ENCODE measurements at places on chromosomes 5 and 9.

GRCh38 chr9:95508242-95508967 lies 8.4 kb downstream of the PTCH1 start:
- no peak for DNase-seq

- no peak for DNase-seq
These were observed 261.6 kb downstream of the NFIB start for GRCh38 chr9:14052359-14052758.

DNA sequence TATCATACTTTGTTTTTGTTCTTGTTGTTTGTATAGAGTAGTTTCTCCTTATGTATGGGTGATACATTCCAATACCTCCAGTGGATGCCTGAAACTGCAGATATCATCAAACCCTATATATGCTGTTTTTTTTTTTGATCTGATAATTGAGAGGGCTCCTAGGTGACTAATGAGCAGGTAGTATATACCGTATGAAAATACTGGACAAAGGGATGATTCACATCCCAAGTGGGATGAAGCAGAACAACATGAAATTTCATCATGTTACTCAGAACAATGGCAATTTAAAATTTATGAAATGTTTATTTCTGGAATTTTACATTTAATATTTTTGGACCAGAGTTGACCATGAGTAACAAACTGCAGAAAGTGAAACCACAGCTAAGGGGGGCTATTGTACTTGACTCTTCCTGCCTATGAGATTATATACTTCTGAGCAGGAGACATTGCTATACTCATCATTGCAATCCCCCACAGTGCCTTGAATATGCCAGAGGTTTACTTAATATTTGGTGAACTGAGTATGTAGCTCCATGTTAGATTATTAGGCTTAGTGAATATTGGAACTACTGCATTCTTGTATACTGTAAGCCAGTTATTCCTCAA lies 258.7 kb upstream of the FBXL7 start:
- DNase-seq: no peak

- DNase-seq: no peak
These were observed 146.1 kb downstream of the PBX3 start for GRCh38 chr9:125893277-125893676.

DNA sequence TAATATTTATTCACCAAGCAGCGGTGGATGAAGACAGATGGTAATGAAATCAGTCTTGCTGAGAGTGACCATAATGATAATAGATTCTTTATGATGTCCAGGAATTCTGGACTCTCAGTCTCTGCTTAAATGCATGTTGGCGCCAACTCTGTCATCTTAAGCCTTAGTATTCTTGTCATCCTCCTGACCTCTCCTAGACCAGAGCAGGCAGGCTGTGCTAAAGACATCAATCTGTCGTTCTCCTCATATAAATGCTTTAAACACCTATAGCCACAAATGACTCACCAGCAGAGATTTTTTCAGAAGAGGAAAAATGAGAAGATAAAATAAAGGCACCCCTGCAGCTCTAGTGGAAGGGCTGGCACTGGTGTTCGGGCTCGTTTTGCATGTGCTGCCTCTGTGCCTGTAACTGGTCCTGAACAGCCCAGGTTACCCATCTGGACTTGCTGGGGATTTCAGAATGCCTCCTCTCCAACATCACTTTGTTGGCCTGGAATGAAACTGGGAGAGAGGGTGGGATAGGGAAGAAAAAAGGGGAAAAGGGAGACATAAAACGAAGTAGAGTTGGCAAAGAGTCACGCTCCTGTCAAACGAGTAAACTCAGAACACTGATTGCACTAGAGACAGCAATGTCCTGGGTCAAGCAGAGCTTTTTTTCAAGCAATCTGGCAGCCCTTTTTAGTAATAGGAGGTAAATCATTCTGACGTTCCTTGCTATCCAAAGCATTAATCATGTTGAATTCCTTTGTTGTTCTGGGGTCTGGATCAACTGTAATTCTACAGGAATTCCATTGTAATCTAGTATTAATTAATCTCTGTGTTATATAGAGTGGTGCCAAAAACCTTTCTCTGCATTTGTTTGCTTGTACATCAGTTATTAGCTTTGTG lies 195.5 kb upstream of the CLINT1 start:
- DNase-seq: no peak

DNA sequence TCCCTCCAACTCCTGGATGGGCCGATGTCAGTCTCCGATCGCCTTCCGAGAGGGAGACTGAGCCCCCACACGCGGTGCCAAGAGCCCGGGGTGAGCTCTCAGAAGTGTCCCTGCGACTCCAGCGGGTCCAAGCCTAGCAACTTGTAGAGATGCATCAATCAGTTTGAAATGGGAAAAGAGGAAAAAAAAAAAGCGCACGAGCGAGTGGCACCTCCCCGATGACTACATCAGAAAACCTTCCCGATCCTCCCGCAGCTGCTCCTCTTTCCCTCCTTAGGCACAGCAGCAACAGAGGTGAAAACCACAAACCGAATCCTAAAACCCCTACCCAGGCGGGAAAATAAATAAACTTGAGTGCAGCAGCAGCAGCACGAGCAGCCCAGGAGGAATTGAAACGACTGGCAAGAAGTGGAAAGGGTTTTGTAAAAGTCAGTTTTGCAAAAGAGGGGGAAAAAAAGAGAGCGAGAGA lies 1.0 kb upstream of the EFNA5 start:
- DNase-seq: no peak

GRCh38 chr5:141223112-141223783 lies at the start of gene PCDHB14:
TSS of gene PCDHB14 (plus strand) at chr5:141223343. CDS start at chr5:141223506, 163 bp downstream.
- no peak for DNase-seq

DNA sequence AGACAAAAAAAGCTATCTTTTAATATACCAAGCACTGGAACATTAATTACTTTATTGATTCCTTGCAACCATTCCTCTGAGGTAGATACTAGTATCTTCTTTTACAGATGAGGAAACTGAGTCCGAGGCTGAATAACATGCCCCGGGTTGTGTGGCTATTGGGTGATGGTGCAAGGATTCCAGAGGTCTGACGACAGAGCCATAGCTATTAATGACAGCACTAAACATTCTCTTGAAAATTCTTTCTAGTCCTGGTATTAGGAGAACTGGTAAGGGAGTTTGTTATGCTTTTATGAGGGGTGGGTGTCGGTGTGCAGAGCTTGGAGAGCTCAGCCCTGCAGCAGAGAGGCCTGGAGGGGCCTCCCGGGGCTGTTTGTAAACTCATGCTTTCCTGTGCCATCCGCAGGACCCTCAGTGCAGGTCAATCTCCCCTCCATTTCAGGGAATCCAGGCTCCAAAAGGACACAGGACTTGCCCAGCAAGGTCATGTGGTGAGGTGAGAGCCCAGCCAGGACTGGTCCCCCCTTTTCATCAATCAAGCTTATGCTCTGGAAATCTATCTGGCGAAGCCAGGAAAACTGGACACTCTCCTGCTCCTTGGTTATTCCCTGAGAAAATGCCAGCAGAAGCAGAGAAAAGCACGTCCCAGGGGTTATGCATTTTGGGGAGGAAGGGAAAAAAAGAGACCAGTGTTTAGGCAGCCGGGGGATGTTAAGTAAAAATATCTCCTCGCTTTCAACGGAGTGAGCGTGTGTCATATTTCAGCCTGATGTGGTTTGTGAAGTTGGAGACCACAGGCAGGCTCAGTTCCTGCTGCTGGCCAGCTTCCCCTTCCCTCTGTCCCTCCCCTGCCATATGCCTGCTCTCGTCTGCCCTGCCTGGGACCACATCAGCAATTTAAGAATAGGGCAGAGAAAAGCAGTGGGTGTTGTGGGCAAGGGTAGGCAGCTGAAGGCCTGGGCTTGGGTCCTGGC lies 3.7 kb downstream of the GSN start:
- no peak for DNase-seq

DNA sequence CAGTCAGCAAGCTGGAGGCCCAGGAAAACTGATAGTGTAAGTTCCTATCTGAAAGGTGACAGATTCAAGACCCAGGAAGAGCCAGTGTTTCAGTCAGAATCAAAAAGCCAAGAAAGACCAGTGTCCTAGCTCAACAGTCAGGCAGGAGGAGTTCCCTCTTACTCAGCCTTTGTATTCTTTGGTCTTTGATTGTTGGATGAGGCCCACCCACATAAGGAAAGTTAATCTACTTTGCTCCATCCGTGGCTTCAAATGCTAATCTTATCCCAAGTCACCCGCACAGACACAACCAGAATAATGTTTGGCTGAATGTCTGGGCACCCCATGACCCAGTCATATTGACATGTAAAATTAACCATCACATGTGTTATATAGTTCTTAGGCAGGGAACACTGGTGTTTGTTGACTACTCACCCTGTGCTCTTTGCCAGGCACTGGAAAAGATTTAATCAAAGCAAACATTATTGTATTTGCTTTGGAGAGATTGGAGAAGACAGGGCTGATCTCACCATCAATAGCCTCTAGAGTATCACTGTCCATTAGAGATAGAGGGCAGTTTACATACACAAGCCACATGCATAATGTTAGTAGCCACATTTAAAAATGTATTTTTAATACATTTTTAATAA lies 96.3 kb upstream of the KCNN2 start:
- no peak for DNase-seq

GRCh38 chr5:123456242-123456641 lies 33.0 kb upstream of the CEP120 start:
- DNase-seq: no peak

DNA sequence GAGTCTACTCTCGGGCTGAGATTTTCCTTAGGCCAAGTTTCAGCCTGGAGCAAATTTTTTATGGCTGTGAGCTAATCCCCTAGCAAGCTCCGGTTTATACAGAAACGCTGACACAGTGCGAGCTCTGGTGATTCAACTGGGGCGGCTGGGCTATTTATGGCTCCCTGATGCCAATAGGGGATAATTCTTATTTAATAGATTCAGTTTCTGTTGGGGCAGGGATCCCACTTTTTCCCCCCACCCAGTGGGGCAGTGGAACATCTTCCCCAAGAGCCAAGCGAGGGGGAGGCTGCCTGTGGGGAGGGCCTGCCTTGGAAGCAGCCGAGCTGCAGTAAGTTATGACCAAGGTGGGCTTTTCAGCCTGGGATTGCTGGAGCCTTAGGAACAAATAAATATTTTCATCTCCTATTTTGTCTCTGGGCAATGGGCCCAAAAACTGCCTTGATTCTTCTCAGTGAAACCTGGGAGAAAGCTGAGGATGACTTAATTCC lies 129.1 kb downstream of the MACROH2A1 start:
- no peak for DNase-seq

GRCh38 chr9:131113655-131114054 lies 11.7 kb upstream of the NUP214 start:
- no peak for DNase-seq

DNA sequence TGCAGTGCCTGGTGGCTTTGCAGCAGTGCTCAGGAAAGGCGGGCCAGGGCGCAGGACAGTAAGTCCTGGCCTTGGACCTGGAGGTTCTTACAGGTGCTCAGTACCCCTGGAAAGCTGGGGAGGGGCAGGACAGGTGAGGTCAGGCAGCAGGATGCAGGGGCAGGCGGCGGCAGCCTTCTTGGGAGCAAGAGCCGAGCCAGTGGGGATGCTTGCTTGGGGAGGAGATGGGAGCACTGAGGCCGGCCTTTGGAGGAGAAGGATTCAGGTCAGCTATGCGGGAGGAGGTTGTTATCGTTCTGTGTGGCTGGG lies 98.0 kb downstream of the COL5A1 start:
- DNase-seq: no peak

DNA sequence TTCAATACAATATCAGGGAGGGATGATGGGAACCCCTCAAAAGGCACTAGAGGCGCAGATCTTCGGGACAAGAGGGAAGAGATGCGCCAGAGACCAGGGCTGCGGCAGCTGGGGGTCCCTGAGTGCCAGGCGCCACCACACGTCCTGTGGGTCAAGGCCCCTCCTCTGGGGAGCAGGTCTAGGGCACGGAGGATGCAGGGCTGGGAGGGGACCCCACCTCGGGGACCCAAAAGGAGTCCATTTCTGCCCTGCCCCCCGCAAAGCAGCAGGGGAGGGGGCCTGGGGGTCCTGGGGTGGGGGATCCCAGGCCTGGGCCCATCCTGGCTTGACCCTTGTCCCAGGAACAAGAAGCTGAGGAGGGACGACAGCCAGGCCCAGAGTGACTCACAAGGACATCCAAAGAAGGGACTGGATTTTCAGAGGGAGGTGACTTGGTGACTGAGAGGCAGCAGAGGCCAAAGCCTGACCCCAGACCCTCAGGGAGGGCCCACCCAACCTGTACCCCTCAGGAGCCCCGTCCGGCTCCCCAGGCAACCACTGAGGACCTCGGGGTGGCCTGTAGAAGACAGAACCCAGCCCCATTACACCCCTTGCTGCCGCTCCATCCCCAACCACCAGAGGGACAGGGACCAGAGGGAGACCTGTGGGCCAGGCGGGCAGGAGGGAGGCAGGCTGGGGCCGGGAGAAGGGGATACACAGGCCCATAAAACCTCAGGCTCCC lies 54.2 kb downstream of the LRSAM1 start:
- no peak for DNase-seq

- no peak for DNase-seq
These were observed 776 bp upstream of the RANBP17 start for GRCh38 chr5:170860818-170861666.

- DNase-seq: no peak
These were observed 140.4 kb downstream of the AUH start for GRCh38 chr9:91221332-91221731.

- no peak for DNase-seq
These were observed 122.1 kb upstream of the DMAC1 start for GRCh38 chr9:7921545-7922197.

DNA sequence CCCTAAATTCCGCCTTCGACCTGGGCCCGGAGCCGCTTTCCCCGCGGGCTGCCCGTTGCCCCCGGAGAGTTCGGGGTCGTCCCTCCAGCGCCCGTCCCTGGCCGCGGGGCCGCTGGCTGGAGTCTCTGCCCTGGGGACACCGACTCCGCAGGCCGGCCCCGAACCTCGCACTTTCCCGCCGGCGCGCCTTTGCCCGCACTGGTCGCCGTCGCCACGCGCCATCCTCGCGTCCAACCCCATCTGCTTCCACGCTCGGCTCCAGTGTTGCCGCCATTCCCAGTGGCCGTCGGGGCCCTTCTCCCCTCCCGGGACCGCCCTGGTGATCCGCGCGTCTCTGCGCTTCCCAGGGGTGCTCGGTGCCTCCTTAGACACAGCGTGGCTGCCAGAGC lies 11.0 kb downstream of the LHX3 start:
- no peak for DNase-seq

DNA sequence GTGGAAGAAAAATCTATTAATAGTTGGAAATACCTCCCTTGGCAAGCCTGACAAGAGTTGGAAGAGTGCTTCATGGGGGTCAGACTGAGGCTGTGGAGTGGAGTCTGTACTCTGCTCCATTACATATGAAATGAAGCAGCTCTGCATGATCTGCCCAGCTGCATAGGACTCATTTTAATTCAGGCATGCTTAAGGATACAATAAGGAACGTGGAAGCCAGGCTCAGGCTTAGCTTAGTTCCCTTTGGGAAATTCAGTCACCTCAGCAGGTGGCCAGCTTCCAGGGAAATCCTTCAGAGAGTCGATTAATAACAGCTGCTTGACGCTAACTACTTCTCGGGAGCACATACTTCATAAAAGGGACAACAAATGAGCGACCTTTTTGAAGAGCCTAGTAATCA lies 1672.9 kb upstream of the WWC1 start:
- no peak for DNase-seq

GRCh38 chr5:148786456-148786855 lies 40.0 kb upstream of the ADRB2 start:
- DNase-seq: no peak

Measured in stimulated activated CD8-positive, alpha-beta memory T cell treated with anti-CD3 and anti-CD28 coated beads, Interleukin-2, amount 100 ng/mL, for 1 hour (primary cell).